HEK293T (cell line): ENCODE measurements at places on chromosomes 7 and 10.

DNA sequence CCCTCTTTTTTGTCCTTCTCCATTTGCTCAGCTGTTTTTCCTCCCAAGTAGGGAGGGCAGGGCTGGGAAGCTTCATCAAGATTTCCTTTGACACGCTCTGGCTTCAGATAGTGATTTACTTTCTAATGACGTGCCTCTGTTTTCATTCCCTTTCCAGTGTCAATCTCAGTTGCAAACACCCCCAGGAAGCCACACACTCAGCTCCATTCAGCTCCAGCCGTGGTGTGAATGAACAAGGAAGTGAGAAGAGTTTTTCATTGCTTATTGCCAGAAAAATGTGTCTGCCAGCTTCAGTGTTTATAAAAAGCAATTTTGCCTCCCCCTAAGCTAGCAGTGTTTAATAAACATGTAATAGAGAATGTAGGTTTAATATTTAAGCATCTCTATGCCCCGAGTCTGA is 108.7 kb upstream of the DPP6 start:
- DNase-seq: no peak

DNA sequence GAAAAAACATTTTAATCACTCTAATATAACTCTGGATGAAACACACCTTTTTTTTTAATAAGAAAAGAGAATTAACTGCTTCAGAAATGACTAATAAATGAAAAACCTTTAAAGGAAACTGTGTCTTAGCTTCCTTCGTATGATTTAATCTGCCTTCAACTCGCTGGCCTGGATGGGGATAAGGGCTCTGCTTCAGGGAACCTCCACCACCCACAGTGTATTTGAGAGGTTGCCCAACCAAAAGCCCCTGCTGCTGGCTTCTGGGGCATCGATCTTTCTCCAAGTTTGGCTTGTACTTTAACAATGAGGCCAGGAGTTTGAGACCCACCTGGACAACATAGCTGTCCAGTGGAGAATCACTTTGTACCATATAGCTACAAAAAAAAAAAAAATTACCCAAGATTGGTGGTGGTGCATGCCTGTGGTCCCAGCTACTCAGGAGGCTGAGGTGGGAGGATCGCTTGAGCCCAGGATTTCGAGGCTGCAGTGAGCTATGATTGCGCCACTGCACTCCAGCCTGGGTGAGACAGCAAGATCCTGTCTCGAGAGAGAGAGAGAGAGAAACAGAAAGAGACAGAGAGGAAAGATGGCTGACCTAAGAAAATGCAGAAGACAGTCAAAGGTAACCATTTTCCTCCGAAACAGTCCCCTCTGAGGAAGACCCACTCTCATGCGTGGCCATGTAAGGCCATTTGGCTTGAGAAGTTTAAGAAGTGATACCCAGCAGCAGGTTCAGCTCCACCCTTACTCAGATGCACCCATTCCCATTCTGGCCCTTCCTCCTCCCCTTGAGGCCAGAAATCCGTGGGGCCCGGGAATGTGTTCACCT is 13.6 kb upstream of the LIMK1 start:
- DNase-seq: no peak

GRCh38 chr10:119273413-119273812 is 66.0 kb downstream of the GRK5 start:
- no peak for DNase-seq

- no peak for DNase-seq
Measured at GRCh38 chr7:2019711-2020511, 212.8 kb downstream of the MAD1L1 start.

GRCh38 chr10:129174232-129175014 is 292.6 kb upstream of the MGMT start:
- no peak for DNase-seq

GRCh38 chr7:159271781-159272180 is 127.1 kb upstream of the VIPR2 start:
- DNase-seq: no peak

- DNase-seq: no peak
Measured at GRCh38 chr7:44114586-44115310, 8.6 kb downstream of the POLD2 start.

GRCh38 chr10:122078965-122079795 is 90.2 kb downstream of the TACC2 start:
- no peak for DNase-seq

GRCh38 chr10:36542493-36542892 is 582.9 kb upstream of the ANKRD30A start:
- no peak for DNase-seq

- DNase-seq: peak; percentile 98
Measured at GRCh38 chr7:151519765-151520418, at the start of gene RHEB. Gene RHEB, minus strand, starts transcription at chr7:151519895. Its CDS starts 384 bp downstream, at chr7:151519511.

DNA sequence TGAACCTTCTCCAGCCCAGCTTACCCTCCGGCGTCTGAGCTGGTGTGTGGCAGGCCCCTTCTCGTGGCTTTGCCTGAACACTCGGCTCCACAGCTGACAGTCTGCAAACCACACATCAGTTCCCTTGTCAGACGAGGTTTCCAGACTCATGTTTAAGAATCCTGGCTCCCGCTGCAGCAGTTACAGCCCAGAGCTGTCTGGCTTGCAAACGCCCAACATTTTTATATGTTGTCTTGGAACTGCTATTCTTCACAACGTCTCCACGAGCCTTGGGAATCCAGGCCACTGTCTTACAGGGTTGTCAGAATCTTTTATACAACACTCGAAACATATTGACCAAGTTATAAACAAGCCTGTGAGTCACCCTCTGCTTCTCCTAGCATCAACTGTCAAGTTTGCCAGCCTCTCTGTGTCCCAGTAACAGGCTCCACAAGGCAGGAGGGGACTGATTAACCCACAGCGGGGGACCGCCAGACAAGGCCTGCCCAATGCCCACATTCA is 68.1 kb downstream of the TNS3 start:
- DNase-seq: no peak

DNA sequence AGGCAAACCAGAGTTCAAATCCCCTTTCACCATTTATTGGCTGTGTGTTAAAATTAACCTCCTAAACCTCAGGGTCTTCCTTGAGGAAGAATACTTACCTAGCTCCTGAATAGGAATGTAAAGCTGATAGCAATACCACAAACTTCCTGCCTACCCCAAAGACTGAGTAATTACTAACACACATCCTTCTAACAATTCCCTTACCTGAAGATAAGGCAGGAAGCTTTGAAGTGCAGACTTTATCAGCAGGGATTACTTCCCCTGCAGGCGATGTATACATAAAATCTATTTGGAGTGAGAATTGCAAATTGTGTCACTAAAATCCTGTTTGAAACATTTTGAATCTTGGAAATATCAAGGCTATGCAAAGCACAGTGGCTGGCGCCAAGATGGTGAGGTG is 21.2 kb downstream of the EVX1 start:
- no peak for DNase-seq

- DNase-seq: no peak
Measured at GRCh38 chr7:30188811-30189210, 54.0 kb downstream of the MTURN start.
